ENCODE measurements at places on chromosomes 2 and 18. TPM values are rescaled to one million over a fixed set of nuclear protein-coding genes. Genes with fewer than 3 reads are reported as not detected.

Gene SERPINB3
- not detected for total RNA-seq

Gene CRYBA2
- total RNA-seq: 4.3 TPM

Gene ADD2
- total RNA-seq: 15.6 TPM

Gene ACMSD
- not detected for total RNA-seq

Gene POTEJ
- total RNA-seq: 0.06 TPM

Gene HRH4
- 0.06 TPM for total RNA-seq

Gene MAPK4
- 0.17 TPM for total RNA-seq

Gene RNF103
- 5.8 TPM for total RNA-seq

Gene TEX44
- not detected for total RNA-seq

Gene ME2
- total RNA-seq: 51.2 TPM

Gene LCT
- 0.40 TPM for total RNA-seq

Gene NEURL3
- total RNA-seq: 1.2 TPM

Gene FOXD4L1
- total RNA-seq: not detected

DNA sequence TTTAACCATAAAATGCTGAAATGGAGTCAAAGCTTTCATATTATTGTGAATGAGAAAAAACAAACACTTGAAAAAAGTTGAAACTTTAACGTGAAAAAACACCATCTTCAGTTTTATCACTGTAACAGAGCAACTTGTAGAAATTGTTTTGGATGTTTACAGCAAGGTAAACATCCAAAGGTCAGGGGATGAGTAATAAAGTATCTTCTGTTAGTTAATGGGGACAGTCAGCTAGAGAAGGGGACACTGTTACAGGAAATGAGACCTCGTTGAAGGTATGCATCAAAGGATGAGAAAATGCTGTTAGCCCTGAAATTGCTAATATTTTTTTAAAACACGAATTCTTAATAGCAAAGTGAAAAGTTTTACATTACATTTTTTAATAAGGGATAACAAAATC lies 2.9 kb downstream of the RHBDD1 start:
- no peak for DNase-seq

DNA sequence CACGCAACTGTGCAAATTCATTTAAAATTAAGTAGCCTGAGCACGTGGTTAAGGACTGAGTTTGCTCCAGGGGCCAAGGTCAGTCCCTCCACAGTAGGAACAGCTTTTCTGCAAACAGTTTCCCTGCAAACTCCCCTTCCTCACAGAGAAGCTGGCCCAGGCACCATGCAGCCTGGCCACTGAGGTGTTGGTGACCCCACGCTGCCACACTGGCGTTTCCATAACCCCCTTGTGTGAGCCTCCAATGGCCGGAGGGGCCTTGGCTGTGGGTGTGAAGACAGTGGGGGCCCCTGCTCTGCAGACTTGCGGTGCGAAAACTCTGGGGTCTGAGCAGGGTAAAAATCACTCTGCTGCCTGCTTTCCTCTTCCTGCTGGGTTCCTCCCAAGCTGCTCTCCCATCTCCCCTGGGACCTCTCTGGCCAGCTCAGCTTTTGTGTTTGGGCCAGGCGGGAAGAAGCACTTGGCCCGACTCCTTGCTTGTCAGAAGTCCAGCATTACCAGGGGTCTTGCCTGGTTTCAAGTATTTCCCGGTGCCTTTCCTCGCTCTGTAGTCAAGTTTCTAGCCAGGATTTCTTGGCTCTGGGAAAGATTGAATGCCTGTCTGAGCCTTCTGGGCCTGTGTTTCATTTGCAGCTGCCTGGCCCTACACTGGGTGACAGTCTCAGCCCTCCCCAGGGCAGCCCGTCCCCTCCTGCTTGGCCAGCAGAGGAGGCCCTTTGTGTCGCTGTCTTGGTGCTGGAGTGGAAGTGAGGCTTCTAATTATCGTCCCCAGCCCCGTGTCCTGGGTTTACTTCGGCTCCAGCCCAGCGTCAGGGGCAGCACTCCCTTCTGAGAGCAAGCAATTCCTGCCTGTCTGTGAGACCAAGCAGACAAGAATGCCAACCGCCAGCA lies 131.4 kb upstream of the SLC1A4 start:
- peak; percentile 67 for DNase-seq

- DNase-seq: no peak
Measured at GRCh38 chr2:151845884-151846283, 17.7 kb upstream of the ARL5A start.

DNA sequence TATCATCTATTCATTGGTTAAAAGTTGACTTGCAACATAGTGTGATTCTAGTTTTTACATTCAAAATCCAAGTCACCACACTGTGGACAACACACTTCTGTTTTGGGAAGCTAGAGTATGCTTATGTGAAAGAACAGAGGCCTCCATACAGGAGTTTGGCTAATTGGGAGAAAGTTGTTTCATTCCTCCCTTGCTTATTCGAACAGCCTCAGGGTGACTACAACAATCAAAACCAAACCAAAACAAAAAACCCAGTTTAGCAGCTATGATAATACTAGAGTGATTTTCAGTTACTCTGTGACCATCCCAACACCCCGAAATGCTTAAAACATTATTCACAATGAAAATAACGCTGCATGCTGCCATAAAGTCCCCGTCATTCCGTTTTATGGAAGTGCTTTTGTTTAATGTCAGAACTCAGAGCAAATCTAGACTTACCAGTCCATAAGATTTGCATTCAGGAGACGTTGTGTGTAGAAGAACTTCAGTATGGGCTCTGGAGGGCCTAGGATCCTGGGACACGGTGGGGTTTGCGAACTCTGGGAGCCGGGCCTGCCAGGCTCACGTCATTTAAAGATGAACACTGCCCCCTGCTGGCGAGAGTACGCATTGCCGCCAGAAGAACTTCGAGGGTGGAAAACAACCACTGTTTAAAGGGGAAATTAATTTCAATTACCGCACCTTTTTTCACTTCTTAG lies 111.4 kb downstream of the FTCDNL1 start:
- peak; percentile 62 for DNase-seq

DNA sequence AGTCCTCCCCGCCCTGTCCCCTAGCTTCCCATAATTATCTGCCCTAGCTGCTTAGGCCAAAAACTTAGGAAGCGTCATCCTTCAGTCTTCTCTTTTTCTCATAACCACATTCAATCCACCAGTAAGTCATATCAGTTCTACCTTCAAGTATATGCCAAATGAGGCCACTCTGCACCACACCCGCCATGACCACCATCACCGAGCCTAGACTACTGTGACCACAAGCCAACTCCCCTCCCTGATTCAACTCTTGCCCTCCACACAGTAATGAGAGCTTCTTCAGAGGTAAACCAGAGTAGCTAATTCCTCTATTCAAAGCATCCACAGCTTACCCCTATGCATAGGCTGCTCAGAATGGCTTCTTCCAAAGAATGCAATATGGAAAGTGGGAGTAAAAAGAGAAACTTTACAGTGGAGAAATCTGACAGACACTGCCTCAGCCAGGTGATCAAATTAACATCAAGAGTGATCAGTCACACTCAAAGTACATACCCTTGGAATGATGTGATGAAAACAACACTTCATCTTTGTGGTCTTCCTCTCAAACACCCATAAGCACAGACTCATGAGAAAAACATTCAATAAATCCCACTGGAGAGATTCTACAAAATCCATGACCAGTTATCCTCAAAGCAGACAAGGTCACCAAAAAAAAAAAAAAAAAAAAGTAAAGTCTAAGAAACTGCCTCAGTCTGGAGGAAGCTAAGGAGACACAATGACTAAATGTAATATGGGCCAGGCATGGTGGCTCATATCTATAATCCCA lies 17.7 kb downstream of the MBOAT2 start:
- peak; percentile 60 for DNase-seq

- no peak for DNase-seq
Measured at GRCh38 chr2:1350111-1350510, 63.2 kb upstream of the TPO start.

- DNase-seq: peak; percentile 80
Measured at GRCh38 chr2:28683100-28683706, 68.4 kb upstream of the PPP1CB start.

DNA sequence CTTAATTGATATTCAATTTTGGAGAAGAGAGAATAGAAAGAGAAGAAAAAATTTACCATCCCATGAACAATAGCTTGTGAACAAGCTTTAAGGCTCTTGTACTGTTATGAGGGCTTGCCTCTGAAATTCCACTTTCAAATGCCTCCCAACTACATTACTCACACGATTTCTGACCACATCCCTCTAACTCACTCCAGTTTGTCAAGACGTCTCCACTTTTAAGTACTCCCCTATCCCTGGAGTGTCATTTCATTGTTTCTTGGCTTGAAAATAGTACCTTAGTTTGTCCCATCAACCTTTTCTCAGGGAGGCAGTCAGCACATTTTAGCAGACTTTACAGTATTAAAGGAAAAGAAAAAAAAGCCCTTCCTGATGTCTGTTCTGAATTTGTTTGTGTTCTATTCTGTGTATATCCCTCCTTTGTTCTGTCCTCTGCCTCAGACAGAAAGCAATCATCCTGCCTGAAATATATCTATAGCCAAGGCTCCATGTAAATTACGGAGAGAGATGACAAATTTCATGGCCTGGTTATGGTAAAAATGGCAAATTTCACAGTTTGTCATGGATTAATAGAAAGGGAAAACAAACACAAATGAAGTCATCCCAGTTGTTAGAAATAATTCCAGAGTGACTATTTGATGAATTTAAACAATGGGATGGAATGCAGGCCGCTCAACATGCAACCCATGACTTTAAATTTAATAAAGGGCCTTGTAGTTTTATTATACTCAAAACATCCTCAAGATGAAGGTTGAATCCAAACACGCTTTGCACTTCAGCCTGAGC lies 228.8 kb downstream of the ETAA1 start:
- DNase-seq: peak; percentile 41

- peak; percentile 32 for DNase-seq
Measured at GRCh38 chr2:150889141-150889540, 372.5 kb downstream of the RBM43 start.

- DNase-seq: no peak
Measured at GRCh38 chr18:34947711-34948125, 93.5 kb upstream of the MAPRE2 start.

- no peak for DNase-seq
Measured at GRCh38 chr2:187214306-187214705, 233.7 kb downstream of the CALCRL start.

GRCh38 chr2:146214394-146214929 lies 1630.4 kb upstream of the ACVR2A start:
- DNase-seq: no peak

- peak; percentile 53 for DNase-seq
Measured at GRCh38 chr2:63189026-63189425, 138.4 kb downstream of the OTX1 start.

- no peak for DNase-seq
Measured at GRCh38 chr18:66833646-66834045, 229.8 kb upstream of the CDH19 start.

GRCh38 chr2:180412219-180412618 lies 405.1 kb upstream of the CWC22 start:
- DNase-seq: no peak

DNA sequence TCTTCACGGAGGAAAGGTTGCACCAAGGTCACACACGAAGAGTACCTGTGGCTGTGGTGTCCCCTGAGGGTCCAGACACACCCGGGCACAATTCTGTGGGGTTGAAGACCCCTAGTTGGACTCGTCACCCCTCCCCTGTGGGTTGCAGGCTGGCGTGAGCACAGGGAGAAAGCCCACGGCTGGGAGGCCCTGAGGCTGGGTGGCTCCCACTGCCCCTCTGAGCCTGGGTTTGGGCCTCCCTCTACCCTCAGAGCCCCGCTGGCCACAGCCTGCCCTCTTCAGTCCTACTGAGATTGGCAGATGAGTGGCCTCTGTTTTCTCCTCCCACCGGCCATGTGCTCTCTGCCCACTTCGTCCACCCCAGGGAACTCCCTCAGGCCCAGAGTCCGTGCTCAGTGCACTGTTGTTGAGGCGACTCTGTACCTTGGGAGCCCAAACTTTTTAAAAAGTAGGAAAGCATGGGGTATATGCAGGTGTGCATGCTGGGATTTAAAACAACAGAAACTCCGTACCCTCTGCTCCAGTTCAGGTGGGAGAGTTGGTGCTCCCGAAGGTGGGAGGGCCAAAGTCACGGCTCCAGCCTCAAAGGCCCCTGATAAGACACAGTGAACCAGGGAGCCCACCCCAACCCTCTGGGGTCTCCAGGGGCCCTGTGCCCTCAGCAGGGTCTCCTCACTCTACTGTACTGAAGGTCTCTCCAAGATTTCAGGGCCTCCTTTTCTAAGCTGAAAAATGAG lies 19.1 kb downstream of the RAMP1 start:
- no peak for DNase-seq

DNA sequence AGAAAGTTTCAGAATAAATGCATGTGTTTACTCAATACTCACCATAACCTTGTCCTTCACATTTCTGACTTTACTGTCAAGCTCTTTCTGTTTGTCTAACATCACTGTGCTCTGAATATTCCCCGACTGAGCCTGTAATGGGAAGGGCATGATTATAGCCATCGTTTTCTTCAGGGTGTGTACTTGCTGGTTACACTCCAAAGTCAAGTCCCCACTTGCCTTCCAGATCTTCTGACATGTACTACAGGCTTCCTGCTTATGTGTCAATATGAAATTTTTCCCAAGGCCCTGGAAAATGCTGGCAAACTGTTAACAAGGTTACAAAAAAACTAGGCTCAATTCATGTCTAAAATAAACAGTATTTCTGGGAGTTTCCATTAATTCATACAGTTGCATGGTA lies 12.9 kb downstream of the STAT1 start:
- DNase-seq: no peak

DNA sequence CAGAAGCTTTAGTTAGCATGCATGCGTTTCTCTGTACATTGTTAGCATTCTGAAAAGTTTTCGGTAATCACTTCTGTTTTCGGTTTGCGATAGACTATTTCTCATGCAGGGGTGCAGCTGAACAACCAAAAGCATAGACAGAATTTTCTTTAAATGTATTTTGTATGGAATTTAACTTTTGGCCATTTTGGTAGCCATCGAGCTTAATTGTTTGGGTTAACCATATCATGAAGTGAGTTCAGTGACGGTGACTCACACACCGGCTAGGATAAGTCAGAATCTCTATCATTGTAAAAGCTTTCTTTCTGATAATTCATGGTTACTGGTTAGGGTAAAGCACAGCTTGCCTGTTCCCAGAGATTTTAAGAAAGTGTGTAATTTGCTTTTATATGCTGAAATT lies 107.2 kb downstream of the CD226 start:
- DNase-seq: peak; percentile 33

DNA sequence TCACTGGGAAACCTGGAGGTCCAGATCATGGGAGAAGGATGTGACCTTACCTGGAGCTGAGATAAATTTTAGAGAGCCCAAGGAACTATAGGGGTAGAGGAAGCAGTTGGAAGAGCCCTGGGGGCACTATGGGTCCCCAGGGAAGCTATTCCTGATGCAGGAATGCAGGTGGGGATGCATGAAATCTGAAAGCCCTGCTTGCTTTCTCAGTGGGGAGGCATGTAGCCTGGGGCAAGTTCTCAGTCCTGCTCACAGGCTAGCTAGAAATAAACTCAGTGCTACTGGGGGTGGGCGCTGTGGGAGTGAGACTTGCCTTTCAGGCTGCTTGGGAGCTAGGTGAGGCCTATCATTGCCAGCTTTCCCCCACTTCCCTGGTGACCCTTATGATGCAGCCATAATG lies 499.7 kb downstream of the PTH2R start:
- DNase-seq: no peak

DNA sequence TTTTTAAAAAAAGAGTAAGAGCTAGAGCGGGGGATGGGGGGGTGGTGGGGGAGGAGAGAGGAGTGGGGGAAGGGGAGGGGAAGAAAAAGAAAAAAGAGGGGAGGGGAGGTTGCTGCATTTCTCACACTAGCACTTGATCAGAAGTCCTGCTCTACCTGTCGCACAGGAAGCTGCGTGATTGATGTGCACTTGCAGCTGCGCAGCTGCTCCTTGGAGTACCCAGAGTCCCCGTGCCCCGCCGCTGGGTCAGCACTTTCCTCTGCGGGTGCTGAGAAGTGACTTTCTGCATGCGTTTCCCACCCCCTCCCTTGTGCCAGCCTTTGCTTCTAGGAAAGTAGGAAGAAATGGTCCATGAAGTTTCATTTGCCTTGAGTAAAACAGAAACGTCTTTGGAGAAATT lies 297.3 kb downstream of the ETAA1 start:
- no peak for DNase-seq
